ENCODE measurements at places on chromosomes 12 and 14.
A peak's percentile ranks its signal among the peaks of the same experiment; 100 is the strongest.

DNA sequence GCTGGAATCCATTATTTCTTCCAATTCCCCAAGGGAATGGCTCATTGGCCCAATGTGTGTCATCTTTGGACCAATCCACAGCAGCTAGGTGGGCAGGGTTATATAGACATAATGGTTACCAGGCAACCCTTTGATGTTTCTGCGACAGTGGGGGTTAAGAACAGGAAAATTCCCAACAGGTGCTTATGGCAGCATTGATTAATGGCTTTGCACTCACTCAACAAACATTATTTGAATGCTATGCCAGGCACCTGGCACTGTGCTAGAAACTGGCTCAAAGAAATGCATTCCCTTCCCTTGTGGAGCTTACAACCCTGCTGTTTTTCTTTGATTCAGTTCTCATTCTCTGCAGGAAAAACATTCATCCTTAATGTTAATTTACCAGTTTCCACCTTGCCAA is 1221.0 kb downstream of the AACS start:
- no peak for DNase-seq

DNA sequence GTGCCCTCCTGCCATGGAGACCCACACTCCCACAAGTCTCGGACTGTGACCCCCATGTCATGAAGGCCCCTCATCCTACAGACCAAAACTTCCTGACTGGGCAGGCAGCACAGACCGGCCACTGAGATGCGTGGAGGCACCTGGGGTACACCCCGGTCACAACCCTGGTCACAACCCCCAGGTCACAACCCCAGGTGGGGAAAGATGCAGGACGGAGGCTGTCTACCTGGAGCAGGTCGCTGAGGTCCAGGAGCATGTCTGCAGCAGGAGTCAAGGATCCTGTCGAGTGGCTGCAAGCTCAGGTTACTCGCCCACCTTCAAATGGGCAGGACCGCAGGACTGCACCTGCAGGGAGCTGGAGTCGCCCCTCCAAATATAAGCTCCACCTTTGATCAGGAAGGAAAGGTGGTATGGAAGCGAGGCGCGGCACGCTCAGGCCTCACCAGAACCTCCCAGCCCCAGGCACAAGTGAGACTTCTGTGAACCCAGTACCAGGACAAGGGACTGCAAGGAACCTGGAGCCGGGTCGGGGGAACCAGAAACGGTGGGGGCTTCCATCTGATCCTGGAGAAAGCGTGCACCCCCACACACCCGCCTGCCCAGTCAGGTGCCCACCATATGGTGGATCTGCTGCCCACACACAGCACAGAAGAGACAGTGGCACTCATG is 8.1 kb downstream of the BTBD6 start:
- DNase-seq = no peak

DNA sequence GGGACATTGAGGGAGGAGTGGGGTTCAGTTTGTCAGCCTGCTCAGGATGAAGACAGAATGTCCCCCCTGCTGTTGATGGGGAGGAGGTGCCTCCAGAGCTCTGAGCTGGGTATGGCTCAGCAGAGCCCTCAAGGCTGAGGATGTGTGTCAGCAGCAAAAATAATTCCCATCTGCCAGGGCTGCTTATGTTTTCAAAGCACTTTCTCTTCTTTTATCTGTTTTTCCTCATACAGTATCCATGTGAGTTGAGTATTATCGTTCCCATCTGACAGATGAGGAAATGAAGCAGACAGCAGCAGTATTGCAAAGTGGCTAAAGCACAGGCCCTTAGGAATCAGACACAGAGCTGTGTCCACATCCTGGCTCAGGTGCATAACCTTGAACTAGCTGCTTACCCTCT is 94.1 kb downstream of the SLC8A3 start:
- DNase-seq = no peak

DNA sequence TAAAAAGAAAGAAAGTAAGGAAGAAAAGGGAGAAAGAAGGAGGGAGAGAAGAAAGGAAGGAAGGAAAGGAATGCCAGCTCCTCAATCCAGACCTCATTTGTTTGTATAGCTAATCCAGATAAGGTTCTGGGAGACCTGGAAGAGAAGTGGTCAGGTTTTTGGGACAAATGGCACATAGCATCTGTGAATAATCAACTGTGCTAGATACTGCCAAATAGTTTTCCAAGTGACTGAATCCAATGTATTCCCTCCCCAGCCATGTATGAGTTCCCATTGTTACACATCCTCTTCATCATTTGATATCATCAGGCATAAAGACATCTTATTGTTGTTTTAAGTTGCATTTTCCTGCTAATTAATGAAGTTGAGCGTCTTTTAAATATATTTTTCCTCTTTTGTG is 18.6 kb upstream of the PTGR2 start:
- DNase-seq = no peak

- DNase-seq = no peak
Observed at GRCh38 chr14:33369972-33370371, 431.3 kb downstream of the NPAS3 start.

DNA sequence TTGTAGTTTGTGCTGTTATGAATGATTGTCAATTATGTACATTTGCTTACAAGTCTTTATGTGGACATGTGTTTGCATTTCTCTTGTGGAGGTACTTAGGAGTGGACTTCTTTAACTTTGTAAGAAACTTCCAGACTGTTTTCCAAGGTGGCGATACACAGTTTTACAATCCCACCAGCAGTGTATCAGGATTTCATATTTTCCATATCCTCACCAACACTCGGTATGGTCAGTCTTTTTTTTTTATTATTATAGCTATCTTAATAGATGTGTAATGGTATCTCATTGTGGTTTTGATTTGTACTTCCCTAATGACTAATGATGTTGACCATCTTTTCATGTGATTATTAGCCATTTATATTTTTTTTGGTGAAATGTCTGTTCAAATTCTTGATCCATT is 73.7 kb upstream of the KCNH3 start:
- DNase-seq = no peak

DNA sequence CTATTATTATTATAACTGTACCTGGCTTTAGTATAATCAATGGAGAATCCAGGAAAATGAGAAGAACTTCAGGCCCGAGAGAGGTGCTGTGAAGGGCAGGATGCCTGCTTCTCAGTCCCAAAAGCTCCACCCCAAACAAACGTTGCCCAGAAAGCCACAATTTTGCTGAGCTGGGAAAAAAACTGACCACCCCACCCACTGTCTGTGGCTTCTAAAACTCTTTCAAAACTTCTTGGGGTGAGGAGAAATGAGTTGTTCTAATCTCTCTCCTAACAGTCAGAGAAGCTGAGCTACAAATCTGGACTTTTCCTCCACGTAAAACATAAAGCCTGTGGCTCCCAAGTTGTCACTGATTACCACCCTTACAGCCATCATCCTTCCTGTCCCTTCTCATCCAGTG is 13.4 kb downstream of the VDR start:
- no peak for DNase-seq

DNA sequence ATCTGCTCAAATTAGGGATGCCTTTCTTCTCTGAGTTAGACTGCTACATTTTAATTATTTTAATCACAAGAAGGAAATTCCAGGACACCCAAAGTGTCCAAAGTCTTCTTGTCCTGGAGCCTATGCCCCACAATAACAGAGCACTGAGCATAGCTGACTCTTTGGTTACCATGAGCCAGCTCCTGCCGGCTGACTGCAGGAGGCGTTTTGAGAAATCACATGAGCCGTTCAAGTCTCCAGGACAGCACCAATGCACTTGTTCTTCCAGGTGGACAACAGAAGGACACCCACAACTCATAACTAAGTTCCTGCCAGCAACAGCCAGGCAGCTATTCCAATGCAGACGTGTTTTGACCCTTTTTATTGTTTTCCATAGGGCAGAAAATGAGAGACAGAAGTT is 46.0 kb upstream of the SRSF5 start:
- no peak for DNase-seq

DNA sequence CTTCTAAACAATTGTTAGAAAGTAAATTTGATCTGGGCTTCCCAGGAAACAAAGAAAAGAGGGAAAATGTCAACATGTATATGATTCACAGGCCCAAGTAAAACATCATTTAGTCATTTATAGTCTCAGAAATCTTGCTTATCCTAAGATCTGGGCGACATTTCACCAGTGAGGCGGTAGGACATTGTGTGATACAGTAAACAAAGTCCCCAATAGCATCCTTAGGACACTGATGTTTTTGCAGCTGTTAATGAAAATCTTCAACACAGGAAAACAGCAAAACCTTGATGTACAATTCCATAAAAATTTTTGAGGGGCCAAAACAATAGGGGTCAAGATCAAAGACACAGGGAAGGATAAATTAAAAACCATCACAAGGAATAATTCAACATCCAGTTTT is 20.2 kb downstream of the LMO3 start:
- DNase-seq = no peak

DNA sequence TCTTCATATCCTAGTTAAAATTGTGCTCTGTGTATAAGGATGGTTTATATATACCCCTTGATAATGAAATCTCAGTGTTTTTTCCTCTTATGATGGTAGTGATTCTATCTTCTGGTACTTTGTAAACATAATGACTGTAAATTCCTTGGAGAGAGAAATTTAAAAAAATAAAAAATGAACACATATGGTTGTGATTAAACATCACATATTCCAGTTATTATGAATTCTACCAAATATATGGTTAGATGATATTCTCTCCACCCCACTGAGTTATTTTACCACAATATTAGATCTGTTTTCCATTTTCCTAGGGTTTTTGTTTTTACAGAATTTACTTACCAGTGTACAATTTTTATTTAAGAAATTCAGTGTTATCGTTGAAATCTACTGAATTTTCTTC is 481.9 kb upstream of the NOVA1 start:
- DNase-seq = no peak

- no peak for DNase-seq
Observed at GRCh38 chr12:97048421-97049035, 141.5 kb downstream of the NEDD1 start.

DNA sequence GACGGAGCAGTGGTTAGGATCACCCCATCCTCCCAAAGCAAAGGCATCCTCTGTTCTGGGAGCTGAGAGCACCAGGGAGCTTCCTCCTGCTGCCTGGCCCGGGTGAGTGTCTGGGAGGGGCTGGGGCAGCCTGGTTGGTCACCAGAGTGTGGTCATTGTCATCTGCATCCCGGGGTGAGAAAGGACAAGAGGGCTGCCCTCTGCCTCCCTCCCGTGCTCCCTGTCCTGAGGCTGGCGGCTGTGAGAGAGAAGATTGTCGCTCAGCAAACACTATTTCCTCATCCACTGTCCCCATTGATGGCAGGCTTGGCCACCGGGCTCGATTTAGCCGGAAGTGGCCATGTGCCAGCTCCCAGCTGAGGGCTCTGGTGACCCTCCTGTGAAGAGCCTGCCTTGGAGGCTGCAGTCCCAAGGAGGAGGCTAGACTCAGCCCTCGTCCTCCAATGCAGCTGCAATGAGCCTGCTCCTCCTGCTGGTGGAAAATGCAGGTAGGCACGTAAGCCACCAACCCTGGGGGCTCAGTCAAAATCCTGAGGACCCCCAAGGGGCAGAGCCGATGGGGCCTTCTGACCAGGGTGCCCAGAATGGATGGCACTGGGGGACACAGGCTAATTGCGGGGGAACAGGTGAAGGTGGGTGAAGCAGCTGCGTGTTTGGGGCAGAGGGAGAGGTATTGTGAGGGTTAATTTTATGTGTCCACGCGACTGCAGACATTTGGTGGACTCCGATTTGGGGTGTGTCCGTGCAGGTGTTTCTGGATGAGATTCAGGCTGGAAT is 155.7 kb downstream of the KIF26A start:
- no peak for DNase-seq

- no peak for DNase-seq
Observed at GRCh38 chr14:54209511-54210250, 187.1 kb upstream of the CDKN3 start.

DNA sequence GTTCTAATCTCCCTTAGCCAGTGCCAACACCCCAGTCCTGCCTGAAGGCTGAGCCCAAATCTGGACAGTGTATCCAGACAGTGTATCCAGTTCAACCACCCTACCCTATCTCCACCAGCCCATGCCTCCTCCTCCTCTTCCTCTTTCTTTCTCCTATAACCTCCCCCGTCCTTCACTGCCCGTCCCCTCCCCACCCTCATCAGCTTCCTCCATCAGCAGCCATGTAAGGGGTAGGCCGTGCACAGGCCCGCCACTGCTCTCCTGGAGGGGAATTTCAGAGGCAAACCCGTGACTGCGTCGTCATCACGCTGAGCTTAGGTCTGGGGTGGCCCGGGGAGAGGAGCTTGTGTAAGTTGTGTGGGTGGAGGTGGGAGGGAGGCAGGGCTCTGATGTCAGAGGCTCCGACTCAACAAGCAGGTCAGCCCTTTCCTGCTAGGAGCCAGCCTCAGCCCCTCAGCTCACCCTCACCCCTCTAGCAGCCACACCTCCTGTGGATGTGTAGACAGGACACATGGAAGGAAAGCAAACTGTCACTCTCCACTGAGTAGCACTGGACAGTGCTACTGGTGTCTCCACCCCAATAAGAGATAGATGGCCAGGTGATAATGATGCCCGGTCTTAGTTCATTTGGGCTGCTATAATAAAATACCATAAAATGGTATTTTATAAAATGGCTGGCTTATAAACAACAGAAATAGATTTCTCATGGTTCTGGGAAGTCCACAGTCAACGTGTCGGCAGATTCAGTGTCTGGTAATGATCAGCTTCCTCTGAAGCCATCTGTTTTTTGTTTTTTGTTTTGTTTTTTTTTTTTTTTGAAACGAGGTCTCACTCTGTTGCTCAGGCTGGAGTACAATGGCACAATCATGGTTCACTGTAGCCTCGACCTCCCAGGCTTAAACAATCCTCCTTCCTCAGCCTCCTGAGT is 50.5 kb downstream of the IRF2BPL start:
- DNase-seq = peak; percentile 73

- DNase-seq = no peak
Observed at GRCh38 chr14:76271041-76271755, 104.7 kb upstream of the ESRRB start.

- DNase-seq = no peak
Observed at GRCh38 chr14:90274019-90274418, 17.7 kb downstream of the PSMC1 start.

DNA sequence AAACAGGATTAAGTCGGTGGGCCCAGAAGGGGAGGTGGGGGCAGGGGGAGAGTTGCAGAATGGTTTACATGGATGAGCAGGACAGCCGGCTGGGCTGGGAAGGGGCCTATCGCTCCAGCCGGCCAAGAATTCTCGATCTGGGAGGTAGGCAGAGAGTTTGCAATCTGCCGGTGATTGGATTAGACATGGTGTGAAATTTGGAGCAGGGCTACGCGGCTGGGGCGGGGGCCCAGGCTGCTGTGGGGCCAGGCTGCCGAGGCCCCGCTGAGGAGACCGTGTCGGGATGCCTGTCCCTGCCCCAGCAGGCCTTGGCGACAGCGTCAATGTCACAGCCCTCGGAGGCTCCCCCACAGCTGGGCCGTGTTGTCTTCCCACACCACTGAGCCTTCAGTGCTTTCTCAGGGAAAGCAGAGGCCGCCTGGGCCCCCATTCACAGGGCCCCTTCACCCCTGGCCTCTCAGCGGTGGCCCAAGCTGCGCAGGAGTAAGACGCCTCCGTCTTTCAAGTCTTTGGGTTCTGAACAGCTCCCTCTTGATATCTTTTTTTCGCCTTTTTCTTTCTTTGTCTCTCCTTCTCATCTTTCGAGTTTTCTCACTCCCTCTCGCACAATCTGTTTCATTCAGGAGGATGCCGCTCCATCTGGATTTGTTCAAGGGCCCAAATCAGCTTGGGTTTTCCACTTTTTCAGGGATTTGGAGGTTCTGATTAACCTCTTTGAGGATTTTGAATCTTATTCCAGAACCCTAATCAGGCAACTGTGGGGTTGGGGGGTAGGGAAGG is 117.5 kb upstream of the PARP11 start:
- DNase-seq = no peak

- DNase-seq = no peak
Observed at GRCh38 chr12:24820872-24821271, 128.0 kb downstream of the BCAT1 start.

GRCh38 chr14:95524706-95525512 is 8.5 kb upstream of the SYNE3 start:
- no peak for DNase-seq

GRCh38 chr14:74333909-74334308 is 14.4 kb upstream of the VRTN start:
- no peak for DNase-seq

Measured in activated CD4-positive, alpha-beta T cell treated with anti-CD3 and anti-CD28 coated beads for 24 hours (primary cell).